ENCODE measurements at places on chromosomes 7 and 10. TPM values are rescaled to one million over a fixed set of nuclear protein-coding genes. Genes with fewer than 3 reads are reported as not detected.

The LIPK gene
- polyA plus RNA-seq = not detected

The CLCN1 gene
- 0.15 TPM for polyA plus RNA-seq

The ANKRD22 gene
- polyA plus RNA-seq = not detected

The CHN2 gene
- 19.2 TPM for polyA plus RNA-seq

DNA sequence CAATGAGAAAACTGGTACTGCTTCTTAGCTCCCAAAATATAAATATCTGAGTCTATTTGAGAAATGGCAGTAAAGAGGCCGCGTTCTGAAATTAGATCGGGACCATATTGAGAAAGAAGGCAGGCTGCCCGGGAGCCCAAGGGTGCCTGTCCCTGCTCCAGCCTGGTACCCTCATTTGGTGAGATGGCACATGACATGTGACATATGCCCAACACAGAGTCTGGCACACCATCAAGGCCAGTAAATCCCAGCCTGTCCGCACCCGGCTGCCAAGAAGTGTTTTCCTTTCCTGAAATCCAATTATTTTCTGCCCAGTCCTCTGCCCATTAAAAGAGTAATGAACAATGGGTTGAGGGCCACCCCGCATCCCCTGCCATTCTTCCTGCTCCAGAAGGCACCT, 66.4 kb downstream of the CDH23 start:
- DNase-seq = no peak

GRCh38 chr7:89605362-89605761, 548.9 kb upstream of the STEAP1 start:
- DNase-seq = no peak

- DNase-seq = no peak
Measured at GRCh38 chr7:155754165-155754564, 58.1 kb downstream of the SHH start.

DNA sequence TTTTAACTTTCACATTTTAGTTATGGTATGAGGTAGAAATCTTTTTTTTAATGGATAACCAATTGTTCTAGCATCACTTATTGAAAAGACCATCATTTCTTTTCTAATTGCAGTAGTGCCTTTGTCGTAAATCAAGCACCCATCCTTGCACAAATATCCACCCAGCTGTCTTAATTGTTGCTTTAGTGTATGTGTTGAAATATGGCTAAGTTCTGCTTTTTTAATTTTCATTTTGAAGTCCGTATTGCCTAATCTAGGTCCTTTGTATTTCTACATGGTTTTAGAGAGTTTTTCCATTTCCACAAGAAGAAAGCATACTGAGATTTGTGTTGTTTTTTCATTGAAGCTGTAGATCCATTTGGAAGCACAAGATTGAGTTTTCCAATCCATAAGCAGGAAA, 259.6 kb upstream of the SEMA3E start:
- DNase-seq = no peak

GRCh38 chr7:140479739-140480084, 407 bp upstream of the MKRN1 start:
- DNase-seq = no peak

- DNase-seq = no peak
Measured at GRCh38 chr7:7672545-7673239, 32.1 kb downstream of the UMAD1 start.

GRCh38 chr10:114470361-114470760, 66.1 kb upstream of the AFAP1L2 start:
- DNase-seq = no peak

- no peak for DNase-seq
Measured at GRCh38 chr10:120599200-120599724, 142.2 kb downstream of the PLPP4 start.

DNA sequence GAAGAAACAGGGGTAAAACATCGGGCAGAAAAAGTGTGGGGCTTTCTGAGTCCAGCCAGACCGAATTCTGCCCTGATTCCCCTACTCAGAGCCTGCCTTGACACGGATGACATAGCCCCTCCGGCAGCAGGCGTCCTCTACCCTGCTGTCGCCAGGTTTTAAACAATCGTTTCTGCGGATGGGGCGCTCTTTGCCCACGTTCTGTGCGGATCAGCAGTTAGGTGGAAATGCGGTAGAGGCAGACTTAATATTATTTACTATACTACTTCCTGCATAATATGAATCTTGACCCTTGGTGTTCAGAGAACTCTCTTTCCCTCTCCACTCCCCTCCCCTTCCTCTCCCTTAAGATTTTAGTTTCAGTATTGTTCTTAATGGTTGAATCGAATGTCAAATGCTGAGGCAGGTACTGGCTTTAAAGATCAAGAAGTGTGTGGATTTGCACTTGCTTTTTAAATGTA, 2.4 kb downstream of the GATA3 start:
- no peak for DNase-seq

DNA sequence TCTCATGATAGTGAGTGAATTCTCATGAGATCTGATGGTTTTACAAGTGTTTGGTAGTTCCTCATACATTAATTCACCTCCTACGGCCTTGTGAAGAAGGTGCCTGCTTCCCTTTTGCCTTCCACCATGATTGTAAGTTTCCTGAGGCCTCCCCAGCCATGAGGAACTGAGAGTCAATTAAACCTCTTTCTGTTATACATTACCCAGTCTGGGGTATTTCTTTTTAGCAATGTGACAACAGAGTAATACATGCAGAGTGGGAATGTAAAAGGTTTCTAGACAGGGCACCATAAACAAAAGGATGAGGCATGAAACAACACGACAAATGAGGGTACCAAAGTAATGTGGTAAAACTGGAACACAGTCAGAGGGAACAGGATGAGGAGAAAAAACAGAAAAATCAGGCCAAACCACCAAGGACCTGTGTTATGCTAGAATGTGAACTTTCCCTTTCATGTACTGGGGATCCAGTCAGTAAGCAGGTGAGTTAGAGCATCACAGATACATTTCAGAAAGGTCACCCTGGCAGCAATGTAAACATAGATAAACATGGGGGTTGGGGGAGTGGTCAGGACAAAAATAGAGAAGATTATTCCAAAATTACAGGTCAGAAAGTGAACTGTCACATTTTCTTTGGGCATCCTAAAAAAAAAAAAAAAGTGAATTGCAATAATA, 31.9 kb downstream of the ANKRD26 start:
- no peak for DNase-seq

GRCh38 chr7:114183311-114184088, 231.1 kb upstream of the FOXP2 start:
- DNase-seq = no peak

- no peak for DNase-seq
Measured at GRCh38 chr10:23872290-23872689, 336.6 kb upstream of the KIAA1217 start.

All from renal cortex interstitium (tissue), 15 donors.